NCI-H187 (cell line): ENCODE measurements at places on chromosomes 2 and 18.

- DNase-seq = no peak
Observed at GRCh38 chr2:238847841-238848690, at the start of gene TWIST2. Gene TWIST2 (plus strand): TSS chr2:238848085. CDS start chr2:238848216, 131 bp downstream.

DNA sequence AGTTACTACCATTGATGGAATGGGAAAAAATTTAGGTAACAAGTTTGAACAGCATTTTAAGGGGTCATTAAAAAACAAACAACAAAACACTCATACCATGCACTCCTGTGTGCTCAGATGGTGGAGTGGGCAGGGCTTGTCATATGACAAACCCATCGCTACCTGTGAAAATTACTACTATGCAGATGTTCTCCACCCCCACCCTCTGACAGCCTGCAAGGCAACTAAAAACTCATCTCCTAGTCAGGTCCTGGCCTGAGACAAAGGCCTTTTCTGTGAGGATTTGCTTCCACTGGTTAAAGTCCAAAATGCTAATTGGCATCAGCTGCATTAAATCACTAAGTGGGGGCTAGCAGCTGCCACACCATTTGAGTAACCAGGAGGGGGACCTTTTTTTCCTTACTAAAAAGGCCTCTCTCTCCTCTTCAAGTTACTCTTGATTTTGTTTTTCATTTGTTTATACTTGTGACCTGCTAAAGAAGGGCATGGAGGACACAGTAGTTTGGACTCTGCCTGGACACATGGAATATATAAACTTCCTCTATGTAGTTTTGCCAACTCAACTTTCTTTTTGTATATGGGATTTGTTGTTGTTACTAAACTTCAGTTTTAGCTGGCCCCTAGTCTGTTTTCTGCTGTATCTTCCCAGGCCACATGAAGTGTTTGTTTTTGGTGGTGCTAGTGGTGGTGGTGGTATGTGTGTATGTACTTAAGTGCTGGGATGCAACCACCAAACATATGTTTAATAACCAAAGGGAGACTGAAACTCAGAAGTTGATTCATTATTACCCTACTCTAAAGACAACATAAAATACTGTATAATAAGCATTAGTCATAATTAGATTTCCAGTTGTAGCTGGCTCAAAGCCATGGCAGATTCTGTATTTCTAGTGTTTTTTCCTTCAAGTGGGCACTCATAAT, 121.3 kb downstream of the MAP4K4 start:
- no peak for DNase-seq

GRCh38 chr2:28160986-28161425, 231.7 kb upstream of the FOSL2 start:
- no peak for DNase-seq

- no peak for DNase-seq
Observed at GRCh38 chr2:218505754-218506371, 62.3 kb downstream of the USP37 start.

GRCh38 chr2:46256563-46257142, 40.6 kb upstream of the EPAS1 start:
- no peak for DNase-seq

GRCh38 chr18:67232406-67232805, 284.1 kb downstream of the DSEL start:
- DNase-seq = no peak

DNA sequence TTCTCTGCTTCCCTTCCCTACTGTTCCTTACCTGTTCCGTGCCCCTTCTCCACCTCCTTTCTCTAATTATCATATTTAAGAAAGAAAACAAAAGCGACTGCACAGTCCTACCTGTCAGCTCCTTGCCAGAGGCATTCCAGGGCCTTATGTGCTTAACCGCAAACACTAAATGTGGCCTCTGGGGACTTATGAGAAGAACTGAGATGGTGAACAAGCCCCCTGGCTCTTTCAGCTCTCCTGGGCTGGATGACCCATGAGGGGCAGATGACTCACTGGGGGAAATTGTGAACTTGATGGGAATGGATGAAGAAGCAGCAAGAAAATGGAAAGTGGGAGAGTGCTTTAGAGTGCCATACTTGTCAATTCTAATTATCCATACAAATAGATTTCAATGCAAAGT, 106.3 kb upstream of the LYPD1 start:
- no peak for DNase-seq

DNA sequence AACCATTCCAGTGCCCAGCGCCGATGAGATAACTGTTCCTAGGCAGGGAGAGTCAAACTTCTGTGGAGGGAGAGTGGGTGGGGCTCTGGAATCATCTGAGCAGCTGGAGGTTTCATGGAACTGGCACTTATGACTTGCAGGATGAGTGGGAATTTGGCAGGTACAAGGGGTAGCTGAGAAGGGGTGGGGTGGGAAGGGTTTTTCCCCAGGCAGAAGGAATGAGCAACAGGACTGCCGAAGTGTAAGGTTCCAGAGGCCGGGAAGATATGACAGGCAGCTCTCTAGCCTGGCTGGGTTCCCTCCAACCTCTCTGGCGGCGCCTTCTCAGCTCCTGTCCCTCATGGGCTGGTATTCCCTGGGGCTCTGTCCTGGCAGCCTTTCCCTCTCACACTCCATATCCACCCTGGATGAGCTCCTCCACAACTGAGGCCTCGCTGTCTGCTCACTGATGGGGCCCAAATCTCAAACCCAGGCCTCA, 2.5 kb upstream of the TET3 start:
- no peak for DNase-seq

DNA sequence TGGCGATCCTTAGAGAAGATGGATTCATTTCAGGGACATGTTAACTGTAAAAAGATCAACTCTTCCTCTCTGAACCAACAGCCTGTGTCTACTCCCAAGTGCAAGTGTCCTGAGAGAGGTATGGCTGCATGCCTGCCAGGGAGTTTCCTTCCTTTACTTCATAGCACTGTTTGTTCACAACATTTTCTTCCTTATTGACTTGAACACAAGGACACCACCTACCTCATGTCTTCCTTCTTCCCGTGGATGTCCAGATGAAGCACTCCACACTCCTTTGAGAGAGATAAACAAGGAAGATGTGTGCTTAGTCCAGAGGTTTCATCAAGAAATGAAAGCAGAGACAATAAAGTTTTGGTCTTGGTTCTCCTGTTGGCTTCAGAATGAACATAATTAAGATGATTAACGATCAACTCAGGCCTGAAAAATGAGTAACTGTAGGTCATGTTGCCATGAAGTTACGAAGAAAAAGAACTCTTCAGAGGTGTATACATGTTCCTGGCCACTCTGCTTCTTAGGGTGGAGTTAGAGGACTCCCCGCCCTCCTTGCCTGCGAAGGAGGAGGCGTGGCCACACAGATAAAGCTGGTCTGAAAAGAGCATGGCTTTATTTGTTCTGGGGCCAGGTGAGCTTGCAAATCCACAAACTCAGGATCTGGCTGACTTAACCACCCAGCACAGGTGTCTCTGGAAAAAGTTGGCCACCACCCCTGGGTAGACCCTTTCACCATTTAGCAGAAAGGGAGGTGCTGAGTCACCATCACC, 155.0 kb upstream of the KCTD1 start:
- DNase-seq = no peak

GRCh38 chr2:74186038-74186437, 7.4 kb upstream of the MOB1A start:
- no peak for DNase-seq
